ENCODE measurements at places on chromosomes 3 and 15. TPM values are rescaled to one million over a fixed set of nuclear protein-coding genes. Genes with fewer than 3 reads are reported as not detected.

The PPP2R3A gene
- 16.7 TPM for total RNA-seq

The SPATA16 gene
- not detected for total RNA-seq

The LOXL1 gene
- 287 TPM for total RNA-seq

The TNFAIP8L3 gene
- total RNA-seq: 47.5 TPM

The SLC28A1 gene
- total RNA-seq: not detected

The RYR3 gene
- not detected for total RNA-seq

The THPO gene
- 0.15 TPM for total RNA-seq

The CA12 gene
- total RNA-seq: 94.0 TPM

The LMCD1 gene
- 41.8 TPM for total RNA-seq

The FBXL2 gene
- total RNA-seq: 20.2 TPM

The ZDHHC23 gene
- 0.73 TPM for total RNA-seq

The IL5RA gene
- not detected for total RNA-seq

The AGTR1 gene
- total RNA-seq: 3.3 TPM

The GPR149 gene
- not detected for total RNA-seq

The ITIH1 gene
- not detected for total RNA-seq

The DAPK2 gene
- 1.7 TPM for total RNA-seq

Measured in smooth muscle cell of trachea (primary cell).